Natural killer cell (primary cell): ENCODE measurements at places on chromosomes 6 and 20.

DNA sequence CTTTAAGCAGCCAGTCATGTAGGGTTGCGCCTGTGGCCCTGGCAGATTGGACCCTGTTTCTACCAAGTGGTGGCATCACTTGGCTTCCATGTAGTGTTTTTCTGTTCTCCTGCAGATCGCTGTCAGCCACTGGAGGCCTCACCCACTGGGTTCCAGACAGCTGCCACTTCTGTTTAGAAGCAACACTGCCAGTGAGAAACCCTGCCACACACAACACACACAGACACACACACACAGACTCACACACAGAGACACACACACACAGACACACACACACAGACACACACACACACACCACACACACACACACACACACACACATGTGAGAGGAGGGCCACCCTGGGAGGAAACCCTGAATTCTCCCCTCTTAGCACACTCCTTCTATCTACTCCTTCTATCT, 51.8 kb downstream of the UTRN start:
- peak; percentile 14 for DNase-seq

GRCh38 chr20:57589123-57589727, 28.3 kb downstream of the PCK1 start:
- no peak for DNase-seq

DNA sequence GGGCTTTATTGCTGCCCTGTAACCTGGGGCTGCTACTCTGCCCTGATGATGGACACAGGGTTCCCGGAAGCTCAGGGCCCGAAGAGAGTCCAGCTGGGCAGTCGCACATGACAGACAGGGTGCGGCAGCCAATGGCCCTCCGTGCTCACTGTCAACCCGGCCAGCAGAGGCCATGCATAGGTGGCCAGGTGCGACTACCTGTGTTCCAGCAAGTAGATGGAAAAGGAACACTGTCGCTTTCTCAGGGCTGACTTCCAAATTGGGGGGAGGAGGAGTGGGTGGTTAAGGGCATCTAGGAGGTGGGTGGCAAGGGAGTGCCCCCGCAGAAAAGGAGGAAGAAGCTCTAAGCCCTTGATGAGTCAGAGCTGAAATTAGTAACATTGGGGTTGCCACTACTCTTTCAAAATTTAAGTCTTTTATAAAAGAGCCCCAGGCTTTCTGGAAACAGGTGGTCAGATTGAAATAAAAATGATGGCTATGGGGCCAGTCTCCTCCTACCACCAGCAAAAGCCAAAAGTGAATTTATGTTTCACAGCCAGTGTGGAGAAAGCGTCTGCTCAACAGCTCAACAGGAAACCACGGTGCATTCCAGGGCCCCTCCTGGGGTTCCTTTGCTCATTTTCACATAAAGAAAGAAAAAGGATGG, 2.3 kb upstream of the RAMACL start:
- DNase-seq = no peak

- DNase-seq = no peak
These were observed 5.7 kb downstream of the SUPT3H start for GRCh38 chr6:45371924-45372573.

- DNase-seq = peak; percentile 57
These were observed 9.0 kb downstream of the ADA start for GRCh38 chr20:44642203-44643153.

DNA sequence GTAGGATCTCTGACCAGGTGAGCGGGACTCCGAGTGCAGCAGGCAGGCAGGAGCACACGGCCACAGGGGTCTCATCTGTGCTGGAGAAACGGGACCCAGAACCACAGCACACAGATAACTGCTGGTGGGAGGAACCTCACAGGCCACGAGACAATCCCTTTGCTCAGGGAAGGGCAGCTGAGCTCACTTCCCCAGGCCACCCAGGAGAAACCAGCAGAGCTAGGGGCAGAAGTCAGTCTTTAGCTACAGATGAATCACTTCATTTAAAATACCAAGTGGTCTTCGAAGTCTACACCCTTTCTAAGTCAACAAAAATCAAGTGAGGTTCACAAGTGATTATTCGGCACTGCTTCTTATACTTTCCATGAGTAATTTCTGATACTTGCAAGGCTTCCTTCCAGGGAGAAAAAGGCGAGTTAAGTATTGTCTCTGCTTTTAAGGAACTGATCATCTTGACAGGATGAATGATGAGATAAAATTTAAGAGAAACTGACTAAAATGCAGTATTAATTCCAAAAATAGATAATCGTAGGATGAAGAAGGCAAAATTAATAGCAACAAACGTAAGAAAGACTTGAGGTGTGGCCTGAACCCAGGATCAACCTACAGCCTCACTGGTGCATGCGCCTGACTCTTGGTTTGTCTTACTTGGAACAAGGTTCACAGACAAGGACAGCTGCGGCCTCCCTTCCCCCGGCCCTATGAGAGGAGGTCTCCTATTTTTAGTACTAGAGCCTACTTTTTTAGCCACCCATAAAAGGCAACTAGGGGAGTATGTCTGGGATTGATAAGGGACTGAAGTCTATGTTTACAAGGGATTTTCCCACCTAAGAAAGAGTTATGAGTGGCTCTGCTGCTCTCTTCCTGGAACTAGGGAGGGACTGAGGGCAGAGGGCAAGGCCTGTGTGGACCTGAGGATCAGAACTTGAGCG, 233.6 kb downstream of the TTLL2 start:
- no peak for DNase-seq

GRCh38 chr6:8953310-8953709, 518.0 kb upstream of the SLC35B3 start:
- no peak for DNase-seq

DNA sequence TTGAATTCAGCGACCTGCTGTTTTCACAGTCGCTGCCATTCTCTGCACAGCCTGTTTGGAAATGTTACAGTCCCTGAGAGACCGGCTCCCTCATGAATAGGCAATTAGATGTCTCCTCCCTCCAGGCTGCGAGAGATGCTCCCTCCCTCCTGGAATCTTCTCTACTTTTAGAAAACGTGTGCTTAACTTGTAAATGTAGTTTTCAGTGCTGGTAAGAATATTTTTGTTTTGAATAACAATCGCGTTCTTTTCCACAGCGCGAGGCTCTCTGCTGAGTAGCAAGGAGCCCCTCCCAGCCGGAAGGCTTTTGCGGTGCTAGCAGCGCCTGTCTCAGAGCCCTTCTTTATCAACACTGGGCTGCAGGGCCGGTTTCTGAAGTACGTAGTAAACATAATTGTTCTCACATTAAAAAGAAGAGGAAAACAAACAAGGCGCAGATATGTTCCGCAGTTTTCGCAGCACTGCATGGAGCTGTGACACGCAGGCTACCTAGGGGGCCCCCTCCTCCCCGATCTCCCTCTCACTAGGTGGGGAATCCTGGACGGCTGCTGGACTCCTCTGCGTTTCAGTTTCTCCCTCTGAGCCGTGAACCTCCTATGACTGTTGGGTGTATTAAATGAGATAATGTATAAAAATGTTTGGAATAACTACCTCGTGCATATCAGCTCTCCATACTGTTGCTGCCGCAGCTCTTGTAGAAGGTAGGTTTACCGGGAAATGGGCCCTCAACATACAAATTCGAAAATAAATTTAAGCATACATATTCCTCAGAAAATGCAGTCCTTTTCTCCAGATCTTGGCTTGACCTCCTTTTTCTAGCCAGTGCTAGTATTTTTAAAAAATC, 79.0 kb upstream of the SPACA1 start:
- DNase-seq = peak; percentile 29

- DNase-seq = no peak
These were observed 211.8 kb upstream of the RREB1 start for GRCh38 chr6:6895929-6896328.

- DNase-seq = no peak
These were observed 5.2 kb upstream of the BPIFA3 start for GRCh38 chr20:33211817-33212424.

DNA sequence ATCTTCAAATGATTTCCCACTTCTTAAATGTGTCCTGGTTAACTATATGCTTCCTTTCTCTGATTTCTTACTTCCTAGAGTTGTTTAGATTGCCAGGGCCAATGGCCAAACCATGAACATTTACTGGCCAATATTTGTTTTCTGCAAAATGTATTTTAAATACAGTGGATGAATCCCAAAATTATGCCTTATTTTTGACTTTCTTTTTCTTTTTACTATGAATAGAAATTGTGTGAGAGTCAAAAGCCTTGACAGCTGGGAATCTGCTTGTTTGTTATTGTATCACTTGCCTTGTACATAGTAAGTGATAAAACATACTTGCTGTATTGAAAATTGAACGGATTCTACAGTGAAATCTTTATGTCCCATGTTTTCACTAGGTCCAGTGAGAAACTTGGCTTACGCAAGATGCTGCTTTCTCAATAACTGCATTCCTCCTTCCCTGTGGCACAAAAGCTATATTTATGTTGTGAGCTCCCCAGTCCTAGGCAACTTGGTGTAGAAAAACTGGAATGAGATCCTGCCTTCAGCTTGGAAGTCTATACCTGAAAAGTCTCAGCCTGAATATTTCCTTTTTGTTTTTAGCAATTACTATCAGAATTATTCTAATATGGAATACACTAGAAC, 295.2 kb downstream of the EPHA7 start:
- no peak for DNase-seq

GRCh38 chr6:54910431-54910884, 63.9 kb downstream of the FAM83B start:
- DNase-seq = no peak

GRCh38 chr20:19832875-19833274, 74.8 kb downstream of the RIN2 start:
- no peak for DNase-seq

- DNase-seq = no peak
These were observed 3.9 kb upstream of the KCNS1 start for GRCh38 chr20:45104786-45105185.

DNA sequence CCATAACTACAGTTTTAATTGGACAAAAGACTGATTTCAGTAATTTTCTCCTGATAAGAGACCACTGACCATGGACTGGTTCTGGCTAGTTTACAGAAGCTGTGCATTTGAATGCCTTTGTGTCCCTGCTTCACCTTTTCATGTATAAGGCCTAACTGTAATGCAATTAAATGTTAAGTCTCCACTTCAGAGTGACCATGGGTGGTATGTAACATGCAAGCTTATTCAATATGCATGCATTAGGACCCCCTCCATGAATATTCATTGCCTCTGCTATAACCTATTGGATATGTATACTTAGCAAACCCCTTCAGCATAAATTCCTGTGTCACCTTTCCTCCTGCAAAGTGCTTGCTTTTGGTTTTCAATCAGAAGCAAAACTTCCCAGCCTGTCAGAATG, 2.2 kb downstream of the UBD start:
- no peak for DNase-seq

DNA sequence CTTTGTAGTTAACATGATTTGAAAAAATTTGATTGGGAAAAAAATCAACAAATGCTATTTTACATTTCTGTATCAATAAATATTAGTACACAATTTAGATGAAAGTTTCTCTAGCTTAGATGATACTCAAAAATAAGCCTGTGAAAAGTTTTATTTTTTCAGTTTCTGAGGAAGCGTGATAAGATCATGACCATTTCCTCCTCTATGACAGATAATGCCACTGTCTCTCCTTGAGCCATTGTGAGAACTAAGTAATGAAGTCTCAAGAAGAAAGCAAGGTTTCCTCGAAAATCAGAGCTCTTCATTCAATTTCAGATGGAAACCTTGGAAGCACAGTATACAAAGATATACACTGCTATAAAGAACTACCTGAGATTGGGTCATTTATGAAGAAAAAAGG, 395.0 kb downstream of the HDGFL1 start:
- DNase-seq = no peak
